RCC 7860 (cell line): ENCODE measurements at places on chromosomes 1 and 21.
A peak's percentile ranks its signal among the peaks of the same experiment; 100 is the strongest.

DNA sequence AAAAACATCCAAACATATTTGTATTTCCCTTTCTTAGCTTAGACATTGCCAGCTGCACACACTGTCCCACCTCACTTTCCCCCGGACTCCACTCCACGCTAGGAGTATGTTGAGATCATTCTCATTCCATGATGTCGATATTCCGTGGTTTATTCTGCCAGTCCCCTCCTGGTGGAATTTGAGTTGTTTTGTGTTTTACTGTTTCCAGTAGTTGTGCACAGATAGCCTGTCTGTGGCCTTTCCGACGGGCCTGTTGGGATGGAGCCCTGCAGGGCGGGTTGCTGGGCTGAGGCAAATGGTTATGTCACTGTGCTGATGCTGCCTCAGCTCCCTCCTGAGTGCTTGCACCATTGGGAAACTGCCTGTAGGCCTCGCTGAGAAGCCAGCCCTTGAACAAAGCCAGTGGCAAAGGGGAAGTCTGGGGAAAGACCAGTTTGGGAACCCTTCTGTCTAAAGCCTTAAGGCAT lies 12.8 kb downstream of the TRAPPC10 start:
- DNase-seq = peak; percentile 37

DNA sequence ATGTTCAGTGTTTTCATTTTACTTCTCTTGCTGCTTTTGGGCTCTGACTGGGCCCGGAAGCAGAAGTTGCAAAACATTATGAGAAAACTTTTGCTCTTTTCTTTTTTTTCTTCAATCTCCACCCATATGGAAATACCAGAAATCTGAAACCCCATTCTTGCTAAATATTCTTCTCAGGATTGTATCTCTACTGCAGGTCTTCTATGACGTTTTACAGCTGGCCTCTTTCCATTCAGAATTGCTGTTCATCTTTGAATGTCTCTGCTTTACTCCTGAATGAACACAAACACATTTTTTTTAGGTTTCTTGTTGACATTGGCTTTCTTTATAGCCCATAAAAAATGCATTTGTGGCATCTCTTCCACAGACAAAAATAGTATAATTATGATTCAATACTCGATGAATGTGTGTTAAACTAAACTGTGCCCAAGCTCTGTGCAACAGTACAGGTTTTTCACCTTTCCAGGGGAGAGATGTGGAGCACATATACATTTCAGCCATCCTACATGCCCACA lies 18.8 kb downstream of the PTPRC start:
- DNase-seq = no peak

DNA sequence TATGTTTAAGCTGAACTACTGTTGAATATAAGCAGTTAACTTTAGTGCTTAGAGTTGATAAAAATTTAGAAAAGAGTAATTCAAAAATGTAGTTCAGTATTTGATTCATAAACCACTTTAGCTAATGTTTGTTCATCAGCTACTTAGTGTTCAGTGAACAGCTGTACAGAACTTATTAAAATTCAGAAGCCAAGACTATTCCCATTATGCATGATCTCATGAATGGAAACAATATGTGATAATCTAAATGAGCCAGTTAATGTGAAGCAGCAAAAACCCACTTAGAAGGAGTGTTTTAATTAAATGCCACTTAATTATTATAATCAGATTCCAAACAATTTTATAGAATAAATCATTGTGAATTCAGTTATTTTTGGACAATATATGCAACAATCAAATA lies 92.9 kb upstream of the NEGR1 start:
- DNase-seq = no peak

DNA sequence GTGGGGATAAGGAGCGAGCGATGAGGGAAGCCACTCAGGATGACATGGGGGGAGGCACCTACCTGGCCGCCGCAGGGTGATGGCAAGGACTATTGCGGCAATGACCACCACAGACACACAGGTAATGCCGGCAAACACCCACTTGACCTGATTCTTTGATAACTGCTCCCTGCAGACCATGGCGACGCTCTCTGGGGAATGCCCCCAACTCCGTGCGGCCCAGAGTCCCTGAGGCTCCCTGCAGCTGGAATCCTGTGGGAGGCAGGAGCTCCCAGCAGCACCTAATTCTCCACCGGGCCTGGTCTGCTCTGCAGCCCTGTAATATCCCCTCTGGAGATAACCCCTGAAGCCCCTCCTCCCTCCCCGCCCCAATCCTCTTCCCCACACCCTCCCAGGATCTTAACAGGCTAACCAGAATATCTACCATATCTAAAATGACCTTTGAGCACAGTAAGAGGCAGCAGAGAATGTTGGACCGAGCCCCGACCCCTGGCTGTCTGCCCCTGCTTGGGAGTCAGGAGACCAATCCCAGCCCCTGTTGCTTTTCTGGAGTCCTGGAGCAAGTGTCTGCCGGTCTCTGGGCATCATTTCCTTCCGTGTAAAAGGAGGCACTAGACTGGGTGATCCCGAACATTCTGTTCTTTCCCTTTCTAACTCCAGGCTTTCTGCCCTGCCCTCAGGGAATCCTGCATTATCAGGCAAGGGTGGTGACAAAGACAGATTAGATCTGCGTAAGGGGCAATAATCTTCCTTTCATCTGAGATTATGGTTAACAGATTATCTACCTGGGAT lies at the start of gene FAM151A:
FAM151A (minus strand) TSS at position 310 of the 792 bp plus-strand sequence; CDS start at position 180, 130 bp downstream.
- DNase-seq = no peak

- DNase-seq = no peak
Observed at GRCh38 chr1:46618754-46619415, 2.3 kb upstream of the MOB3C start.

GRCh38 chr1:203038217-203038741 lies 12.0 kb downstream of the PPFIA4 start:
- DNase-seq = peak; percentile 95

- no peak for DNase-seq
Observed at GRCh38 chr21:18252256-18252655, 7.6 kb downstream of the CHODL start.

GRCh38 chr1:236052232-236052993 lies 12.5 kb downstream of the NID1 start:
- no peak for DNase-seq

DNA sequence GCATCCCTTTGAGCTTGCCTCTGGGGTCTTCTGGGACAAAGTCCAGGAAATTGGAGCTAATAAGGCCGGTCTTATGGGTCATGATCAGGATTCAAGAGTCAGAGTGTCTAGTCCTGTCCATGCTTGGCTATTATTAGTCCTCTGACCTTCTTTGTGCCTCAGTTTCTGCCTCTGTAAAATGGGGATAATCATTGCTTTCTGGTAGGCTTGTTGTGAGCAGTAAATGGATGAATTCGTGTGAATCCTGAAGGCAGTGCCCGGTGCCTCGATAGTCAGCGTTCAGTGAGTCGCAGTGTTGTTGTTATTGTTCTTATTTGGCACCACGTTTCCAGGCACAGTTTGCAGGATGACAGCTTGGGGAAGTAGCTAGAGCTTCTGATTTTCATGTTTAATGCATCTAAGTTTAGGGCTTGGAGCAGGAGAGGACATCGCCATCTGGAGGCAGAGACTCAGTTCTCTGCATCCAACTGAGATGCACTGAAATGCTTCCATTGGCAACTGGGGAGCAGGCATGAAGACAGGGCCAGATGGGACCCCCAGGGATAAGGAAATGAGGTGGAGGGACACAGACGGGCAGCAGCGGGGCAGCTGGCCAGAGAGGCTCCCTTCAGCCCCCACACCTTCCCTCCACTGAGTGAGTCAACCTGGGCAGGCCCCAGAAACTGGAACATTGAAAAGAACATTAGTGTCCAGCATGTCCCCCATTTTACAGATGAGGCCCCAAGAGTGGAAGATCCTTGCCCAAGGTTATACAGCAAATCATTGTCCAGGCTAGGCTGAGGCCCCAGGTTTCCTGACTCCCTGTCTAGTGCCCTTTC lies 160.3 kb downstream of the PTPRU start:
- DNase-seq = no peak

DNA sequence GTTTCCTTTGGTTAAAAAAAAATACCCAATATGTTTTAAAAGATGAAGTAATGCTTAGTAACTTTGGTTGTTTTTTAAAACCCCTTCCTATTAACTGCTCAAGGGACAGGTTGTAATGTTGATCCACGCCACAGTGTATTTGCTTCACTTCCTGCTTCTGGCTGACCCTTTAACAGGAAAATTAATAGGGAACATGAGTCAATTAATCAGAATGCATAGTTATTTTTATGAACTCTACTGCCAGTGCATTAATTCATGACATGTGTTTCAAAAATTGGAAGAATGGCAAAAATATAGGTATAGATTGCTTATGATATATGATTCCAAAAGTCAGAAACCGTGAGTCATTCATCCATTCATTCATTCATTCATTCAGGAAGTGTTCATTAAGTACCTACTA lies 204.8 kb downstream of the SETD4 start:
- DNase-seq = no peak
